ENCODE measurements at places on chromosomes 2 and 18. TPM values are rescaled to one million over a fixed set of nuclear protein-coding genes. Genes with fewer than 3 reads are reported as not detected.

CYB5A gene
- total RNA-seq, result 53.2 TPM

GPAT2 gene
- total RNA-seq, result 0.26 TPM

GRCh38 chr2:105377871-105378270 lies 21.0 kb downstream of the FHL2 start:
- DNase-seq, result no peak

GRCh38 chr2:40150266-40150665 lies 301.6 kb downstream of the SLC8A1 start:
- no peak for DNase-seq

DNA sequence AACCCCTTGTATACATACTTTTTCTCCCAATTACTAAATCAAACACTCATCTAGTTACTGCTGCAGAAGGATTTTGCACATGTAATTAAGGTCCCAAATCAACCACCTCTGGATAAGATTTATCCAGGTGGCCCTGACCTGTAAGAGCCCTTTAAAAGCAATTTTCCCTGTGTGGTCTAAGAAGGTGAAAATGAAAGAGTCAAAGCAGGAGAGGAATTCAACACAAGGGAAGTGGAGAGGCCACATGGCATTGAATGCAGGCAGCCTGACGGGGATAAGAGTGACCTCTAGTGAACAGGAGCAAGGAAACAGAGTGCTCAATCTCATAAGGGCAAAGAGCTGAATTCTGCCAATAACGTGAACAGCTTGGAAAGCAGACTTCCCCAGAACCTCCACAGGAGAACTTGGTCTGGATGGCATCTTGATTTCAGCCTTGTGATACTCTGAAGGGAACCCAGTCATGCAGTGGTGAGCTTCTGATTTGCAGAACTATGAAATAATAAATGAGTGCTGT lies 27.2 kb downstream of the PPP3R1 start:
- DNase-seq, result peak; percentile 42

GRCh38 chr2:123688231-123688940 lies 336.7 kb upstream of the CNTNAP5 start:
- no peak for DNase-seq

GRCh38 chr2:2705871-2706270 lies 374.8 kb upstream of the MYT1L start:
- DNase-seq, result no peak

DNA sequence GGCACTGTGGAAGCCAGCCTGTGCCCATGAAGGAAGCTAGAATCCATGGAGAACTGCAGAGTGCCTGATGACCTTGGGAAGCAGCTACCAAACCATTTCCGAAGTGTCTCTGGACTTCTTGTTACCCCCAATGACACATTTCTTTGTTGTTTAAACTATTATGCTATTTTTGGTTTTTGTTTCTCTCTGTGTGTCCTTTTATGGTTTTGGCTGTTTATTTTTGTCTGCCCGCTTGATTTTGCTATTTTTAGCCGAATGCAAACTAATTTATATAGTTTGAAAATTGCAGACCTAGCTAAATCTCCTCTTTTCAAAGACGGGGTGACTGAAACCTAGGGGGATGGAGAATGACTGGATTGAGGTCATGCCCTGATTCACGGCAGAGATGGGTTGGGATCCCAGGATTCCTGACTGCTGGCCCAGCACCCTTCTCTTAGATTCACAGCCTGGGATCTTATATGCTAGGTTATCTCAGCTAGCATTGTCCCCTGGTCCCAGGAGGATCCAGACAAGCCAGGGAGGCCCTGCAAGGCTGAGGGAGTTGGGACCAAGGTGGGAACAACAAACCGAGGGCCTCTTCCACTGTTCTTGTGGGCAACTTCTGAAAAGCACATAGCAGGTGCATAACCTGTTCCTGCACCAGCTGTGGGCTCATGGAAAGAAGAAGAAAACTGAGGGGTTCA lies 116.3 kb upstream of the HAAO start:
- no peak for DNase-seq

DNA sequence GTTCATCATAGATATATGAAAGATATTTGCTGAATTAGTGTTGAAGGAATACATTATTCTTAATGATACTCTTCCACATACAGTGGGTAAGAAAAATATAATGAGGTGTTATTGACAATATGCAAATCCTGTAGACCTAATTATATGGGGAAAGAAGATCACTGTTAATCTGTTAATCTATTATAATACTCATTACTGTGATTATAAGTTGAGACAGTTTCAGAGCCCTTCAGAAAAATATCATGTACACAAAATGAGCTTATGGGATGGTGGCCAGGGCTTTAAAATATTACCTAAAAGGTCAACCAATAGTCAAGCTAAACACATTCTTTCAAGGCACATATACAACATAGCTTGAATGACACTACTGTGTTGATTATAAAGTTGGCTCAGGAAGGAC lies 163.5 kb downstream of the NOL4 start:
- DNase-seq, result no peak

DNA sequence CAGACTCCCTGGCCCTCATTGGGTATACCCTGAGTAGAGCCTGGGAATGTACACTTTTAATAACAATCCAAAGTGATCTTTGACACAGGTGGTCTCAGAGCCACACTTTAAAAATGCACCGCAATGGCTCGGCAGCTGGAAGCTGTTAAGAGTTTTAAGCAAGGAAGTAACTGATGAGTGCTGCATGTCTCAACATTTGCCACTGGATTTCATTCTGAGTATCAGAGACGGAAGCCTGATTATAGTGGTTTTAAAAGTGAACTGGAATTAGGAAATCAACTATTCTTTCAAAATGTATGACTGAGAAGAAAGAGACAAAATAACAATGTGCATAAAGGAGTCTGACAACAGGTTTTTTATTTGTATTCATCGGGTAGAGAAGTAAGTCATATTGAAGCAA lies 7.5 kb downstream of the MBOAT2 start:
- DNase-seq, result no peak

DNA sequence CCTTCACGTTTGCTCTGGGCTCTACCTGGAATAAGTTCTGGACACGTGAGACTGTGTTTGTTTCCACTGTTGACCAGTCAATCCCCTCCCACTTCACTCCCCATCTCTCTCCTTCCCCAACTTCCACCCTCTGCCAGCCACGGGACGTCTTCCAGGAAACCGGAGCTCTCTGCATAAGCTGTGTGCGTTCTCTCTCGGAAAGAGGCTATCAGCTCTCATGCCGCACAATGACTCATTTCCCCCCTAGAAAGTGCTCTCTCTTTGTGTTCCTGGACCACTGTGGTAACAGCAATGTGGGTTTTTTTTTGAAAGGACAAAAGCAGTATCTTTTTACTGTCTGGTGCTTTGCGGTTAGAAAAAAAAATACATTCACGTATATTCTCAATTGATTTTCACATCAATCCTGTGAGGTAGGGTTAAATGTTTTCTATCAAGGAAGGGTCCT lies 10.2 kb downstream of the PROKR1 start:
- peak; percentile 58 for DNase-seq

Measured in bronchial epithelial cell (primary cell).